Mesenchymal stem cell (in vitro differentiated cells and primary cell): ENCODE measurements at places on chromosomes 2 and 18.

DNA sequence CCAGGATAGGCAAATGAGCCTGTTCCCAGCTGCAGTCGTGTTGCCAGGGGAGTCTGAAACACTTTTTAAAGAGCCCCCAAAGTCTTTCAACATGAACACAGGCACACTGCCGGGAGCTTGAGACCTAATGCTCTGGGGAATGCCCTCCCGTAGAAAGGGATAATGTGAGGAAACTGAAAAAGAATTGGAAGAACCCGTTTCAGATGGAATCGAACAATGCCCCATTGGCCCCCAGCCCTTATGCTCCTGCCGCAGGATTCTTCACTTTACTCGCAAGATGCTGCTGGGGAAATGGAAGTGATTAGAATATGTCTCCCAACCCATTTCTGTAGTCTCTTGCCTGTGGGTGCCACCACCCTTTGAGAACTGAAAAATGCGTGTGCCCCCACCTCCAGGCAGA is 136.3 kb upstream of the GATA6 start:
- no peak for DNase-seq

GRCh38 chr2:99691926-99692325 is 202.1 kb upstream of the REV1 start:
- no peak for DNase-seq

GRCh38 chr2:211351987-211352386 is 795.6 kb downstream of the CPS1 start:
- DNase-seq, result no peak

DNA sequence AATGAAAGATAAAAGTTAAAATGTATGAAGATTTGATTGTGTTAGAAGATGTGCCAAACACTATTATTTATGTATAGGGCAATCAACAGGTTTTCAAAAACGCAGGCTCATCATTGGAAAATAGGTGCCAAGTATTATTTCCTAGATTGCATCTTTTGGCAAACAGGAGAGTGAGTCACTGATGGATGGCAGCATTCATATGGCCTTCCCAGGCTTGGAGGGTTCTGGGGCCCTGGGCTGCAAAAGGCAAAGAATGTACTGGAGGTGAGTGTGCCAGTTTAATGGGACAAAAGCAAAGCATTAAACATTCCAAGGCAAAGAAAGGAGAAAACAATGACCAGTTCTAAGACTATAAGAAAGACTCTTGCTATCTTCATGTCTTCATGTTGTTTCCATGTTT is 379.4 kb downstream of the RIT2 start:
- DNase-seq, result no peak

GRCh38 chr2:33777786-33778185 is 178.7 kb upstream of the FAM98A start:
- DNase-seq, result no peak

- no peak for DNase-seq
Observed at GRCh38 chr2:71813315-71813714, 334.3 kb downstream of the CYP26B1 start.

DNA sequence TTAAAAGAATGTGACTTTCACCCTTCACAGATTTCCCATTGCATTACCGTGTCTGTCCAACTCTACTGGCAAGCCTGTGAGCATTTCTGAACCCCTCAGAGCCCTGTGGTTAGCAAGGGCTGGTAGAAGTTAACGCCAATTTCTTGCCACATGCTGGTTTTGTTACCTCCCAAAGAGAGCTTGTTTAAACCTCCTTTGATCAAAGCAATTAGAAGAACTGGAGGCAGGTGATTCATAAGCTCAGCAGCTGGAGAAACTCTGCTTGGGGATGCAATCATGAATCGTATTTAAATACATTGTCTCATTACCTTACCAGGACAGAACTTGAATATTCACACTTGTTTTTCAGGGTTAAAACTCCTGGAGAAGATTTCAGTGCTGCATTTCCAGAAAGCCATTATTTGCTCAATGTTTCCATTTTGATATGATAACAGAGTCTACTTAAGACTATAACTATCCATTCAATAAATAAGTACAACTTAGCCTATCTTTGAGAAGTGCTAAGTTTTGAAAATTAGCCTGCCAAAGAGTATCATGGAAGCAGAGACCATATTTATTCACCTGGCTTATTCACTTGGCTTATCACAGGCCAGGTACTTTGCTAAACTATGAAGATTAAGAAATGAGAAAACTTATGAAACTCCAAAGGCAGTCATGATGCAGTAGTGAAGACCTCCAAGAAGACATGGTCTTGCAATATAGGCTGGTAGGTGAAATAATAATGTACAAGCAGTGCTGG is 292.8 kb downstream of the INSIG2 start:
- no peak for DNase-seq

DNA sequence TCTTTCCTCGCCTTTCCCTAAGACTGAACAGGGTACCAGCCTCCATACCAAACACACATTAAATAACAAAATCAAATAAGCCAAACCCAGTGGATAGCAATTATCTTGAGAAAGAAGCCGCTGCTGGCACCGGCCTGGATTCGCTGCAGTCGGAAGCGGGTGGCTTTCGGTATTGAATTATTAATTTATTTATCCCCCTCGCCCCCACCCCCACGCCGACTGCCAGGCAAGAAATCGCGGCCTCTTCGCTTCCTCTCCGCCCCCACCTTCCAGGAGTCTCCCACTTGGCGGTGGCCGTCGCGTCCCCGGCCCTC is 370 bp upstream of the ZNF804A start:
- DNase-seq, result peak; percentile 63

DNA sequence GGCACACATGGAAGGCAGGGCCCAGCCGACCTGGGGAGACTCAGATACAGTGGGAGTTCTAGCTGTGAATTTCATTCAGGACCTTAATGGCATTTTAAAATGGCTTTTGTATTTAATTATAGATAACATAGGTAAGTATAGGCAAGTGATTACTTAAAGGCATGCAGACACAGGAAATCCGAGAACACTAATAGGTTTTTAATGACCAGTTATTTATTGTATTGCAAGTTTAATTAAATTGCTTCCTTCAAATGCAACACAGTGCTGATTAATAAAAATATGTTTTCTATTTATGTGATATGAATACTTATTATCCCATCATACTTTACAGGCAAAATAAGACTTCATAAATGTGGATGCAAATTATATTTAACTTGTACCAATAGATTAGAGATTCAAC is 19.7 kb upstream of the SH3RF3 start:
- no peak for DNase-seq

GRCh38 chr18:65721619-65722018 is 29.2 kb upstream of the CDH7 start:
- no peak for DNase-seq

GRCh38 chr2:28869494-28870145 is 489 bp downstream of the TRMT61B start:
- no peak for DNase-seq

DNA sequence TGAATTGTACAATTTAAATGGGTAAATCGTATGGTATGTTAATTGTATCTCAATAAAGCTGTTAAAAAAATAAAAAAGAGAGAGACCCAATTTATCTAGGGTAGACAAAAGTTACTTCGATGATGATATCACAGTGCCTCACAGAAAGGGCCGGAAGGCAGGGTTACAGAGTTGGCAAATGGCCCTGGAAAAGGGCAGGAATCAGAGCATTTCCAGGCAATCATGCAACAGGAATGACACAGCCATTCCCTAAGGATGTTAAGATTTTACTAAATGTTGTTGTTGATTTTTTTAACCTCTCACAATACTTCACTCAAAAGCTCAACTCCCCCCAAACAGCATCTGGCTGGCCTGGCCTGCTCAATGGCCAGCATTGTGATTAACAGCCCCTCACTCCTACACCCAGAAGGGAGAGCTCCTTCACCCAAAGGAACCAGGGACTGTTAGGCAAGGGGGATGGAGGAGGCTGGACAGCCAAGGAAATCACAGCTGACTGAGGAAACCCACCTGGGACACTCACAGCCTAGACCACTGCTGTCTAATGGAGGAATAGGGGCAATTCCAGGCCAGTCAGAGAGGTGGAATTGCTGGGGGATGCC is 7.7 kb upstream of the SP100 start:
- DNase-seq, result peak; percentile 54
